ENCODE measurements at places on chromosomes 4 and X.
A peak's percentile ranks its signal among the peaks of the same experiment; 100 is the strongest.

DNA sequence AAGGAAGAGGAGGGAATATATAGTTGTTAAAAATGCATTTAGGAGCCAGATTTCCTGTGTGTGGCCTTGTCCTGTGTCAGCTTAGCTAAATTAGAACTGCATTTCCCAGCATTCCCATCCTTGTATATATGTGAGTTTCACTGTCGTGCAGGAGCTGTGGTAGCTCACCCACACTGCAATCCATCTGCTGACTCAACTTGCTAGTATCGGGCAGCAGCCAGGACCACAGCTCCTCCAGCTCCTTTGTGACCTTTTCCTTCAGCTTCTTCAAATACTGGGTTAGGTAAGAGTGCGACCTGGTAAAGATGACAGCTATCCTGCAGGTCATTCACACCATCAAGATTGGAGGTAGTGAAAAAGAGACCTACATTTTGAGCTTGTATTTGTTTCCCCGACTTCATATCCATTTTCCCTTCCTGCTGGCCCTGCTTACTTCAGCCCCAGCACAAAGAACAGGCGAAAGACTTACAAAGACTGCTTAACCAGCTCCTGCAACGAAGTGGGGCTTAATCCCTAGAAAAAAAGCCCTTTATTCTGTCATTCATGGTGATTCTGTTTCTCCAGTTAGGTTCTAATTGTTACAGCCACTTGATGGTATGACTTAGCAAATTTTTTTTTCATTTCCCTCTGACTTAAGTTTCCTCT lies 11.4 kb downstream of the ASIC5 start:
- peak; percentile 9 for DNase-seq

DNA sequence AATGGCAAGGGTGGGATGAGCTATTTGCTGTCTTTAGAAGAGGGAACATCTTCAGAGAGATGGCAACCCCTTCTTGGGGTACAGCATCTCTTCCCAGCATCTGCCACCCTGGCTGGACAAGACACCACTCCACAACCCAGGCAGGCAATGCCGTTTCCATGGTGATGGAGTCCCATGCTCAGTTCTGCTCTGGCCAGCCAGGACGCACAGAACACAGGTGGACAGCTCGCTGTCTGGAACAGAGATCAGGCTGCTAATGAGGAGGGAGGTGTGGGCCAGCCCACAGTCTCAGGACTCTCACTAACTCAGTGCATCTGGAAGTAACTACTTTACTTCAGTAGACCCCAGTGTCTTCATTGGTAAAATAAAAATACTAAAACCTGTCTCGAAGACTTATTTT lies 321.0 kb upstream of the CPEB2 start:
- DNase-seq, result no peak

GRCh38 chr4:25672756-25673155 lies 17.1 kb downstream of the SLC34A2 start:
- DNase-seq, result no peak

DNA sequence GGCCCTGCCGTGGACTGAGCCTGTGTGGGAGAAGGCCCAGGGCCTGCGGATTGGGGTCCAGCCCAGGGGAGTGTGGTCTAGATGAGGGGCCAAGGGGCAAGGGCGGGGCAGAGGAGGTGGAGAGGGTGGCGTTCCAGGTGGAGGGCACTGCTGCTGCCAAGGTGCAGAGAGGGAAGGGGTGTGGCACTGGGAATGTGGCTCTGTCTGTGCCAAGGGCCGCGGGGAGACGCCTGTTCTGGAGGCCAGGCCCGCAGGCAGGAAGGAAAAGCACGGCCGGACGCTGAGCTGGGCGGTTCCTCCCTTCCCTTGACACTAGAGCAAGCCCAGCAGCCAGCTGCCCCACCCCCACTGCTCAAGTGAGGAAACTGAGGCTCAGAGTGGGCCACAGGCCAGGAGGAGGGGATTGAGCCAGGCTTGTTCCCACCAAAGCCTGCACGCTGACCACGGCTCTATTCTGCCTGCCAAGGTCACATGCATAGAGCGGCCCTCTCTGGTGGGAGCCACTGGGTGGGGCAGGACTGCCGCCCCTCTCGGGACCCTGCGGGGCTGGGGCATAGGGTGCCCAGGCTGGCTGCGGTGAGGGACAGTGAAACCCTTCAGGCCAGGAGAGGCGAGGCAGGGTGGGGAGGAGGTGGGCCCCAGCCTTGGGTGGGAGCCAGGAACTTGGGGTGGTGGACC lies 13.0 kb downstream of the SH3BP2 start:
- DNase-seq, result no peak

- DNase-seq, result peak; percentile 6
Observed at GRCh38 chrX:41720125-41720779, 3.7 kb upstream of the GPR82 start.

GRCh38 chrX:118565853-118566252 lies 70.2 kb downstream of the DOCK11 start:
- no peak for DNase-seq

GRCh38 chrX:40943093-40943641 lies 142.1 kb upstream of the USP9X start:
- no peak for DNase-seq

- DNase-seq, result no peak
Observed at GRCh38 chrX:108270280-108270679, 167.9 kb downstream of the COL4A6 start.

DNA sequence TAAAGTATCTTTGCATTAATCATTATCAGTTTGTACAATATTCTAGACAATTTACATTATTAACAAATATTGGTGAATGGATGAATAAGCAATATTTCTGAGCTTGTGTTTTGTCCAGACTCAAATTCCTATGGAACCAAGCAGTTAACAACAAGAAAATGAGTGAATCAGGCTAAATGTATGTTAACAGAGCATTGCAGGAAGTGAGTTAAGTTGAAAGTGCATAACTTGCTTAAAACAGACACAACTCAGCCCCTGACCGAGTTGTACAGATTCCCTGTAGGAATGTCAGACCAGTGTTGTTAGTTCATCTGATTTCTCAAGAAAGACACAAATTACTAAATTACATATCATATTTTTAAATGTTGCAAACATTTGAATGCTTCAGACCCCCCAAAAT lies 23.7 kb upstream of the CSN1S1 start:
- peak; percentile 39 for DNase-seq

DNA sequence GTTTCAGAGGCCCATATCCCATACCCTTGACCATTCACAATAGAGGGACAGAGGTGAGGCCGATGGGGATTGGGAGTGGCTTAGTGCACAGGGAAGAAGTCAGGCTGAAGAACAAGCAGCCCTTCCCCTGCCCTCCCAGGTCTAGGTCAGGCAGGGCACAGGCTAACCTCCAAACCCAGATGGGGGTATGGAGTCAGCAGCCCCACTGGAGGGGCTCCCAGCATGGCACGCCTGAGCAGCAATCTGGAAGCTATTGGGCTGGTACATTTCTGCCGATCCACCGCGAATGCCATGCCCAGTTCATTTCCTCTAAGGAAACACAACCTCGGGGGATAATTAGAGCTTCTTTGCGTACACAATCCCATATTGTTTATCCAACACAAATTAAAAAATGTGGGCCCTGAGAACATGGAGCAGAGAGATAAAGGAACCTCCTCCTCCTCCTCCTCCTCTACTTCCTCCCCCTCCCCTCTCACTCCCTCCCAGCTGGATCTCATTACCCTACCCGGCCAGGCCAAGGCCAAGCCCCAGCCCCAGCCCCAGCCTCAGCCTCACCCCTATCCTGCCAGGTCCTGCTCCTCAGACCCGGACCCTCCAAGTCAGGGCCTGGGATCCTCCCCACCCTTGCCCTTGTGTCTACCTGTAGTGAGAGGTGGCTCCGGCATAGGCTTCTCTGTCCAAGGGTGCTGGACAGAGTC lies 83.0 kb downstream of the PJA1 start:
- no peak for DNase-seq

DNA sequence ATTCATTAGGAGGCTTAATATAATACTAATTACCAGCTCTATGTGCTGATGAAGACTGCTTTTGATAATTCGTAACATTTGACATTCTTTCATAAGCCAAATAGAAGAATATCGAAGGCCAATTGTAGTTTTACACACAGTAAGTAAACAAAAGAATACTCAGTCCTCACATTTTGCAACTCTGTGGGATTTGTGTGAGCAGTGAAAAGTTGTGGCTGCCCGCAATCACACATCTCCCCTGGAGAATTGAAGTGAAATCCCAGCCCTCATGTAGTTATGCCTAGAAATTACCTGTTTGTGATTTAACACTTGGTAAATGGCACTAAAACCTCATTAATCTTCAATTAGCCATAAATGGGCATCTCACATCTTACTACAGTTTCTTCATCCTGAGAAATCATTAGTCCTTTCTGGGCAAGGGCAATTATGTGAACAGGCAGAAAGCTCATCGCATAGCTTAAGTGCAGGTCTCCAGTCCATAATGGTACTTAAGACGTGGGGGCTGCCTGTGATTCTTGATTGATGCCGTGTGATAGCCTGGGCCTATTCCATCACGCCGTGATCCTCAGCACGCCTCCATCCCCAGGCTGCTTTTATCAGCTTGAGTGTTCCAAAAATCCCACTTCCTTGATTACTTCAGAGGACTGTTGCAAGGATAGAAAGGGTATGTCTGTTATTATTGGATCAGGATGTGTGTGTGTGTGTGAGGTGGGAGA lies 97.9 kb upstream of the METTL14 start:
- DNase-seq, result no peak

DNA sequence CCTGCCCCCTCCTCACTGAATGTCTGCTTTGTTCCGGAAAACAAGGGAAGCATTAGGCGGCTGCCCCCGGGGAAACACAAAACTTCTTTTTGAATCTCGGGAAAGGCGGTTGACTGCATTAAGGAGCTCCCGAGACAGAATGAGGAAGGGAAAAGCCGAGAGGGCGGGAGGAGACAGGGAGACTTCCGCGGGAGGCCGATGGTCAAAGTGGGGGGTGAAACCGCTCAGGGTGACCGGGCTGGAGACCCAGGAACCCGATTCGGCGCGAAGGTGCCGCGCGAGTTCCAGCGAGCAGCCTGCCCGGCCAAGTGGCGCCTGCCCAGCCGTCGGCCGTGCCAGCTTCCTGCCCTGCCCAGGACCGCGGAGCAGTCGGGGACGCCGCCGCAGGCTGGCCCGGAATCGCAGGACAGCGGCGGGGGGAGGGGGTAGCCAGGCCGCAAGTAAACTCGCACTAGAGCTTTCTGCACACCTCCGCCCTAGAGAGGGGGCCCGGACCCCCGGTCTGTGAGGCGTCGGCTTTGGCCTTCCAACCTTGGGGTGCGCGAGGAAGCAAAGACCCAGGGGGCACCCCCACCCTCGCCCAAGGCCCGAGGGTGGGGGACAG lies 55.1 kb upstream of the BCOR start:
- no peak for DNase-seq

GRCh38 chrX:154313147-154313546 lies 17.6 kb downstream of the TKTL1 start:
- DNase-seq, result no peak

DNA sequence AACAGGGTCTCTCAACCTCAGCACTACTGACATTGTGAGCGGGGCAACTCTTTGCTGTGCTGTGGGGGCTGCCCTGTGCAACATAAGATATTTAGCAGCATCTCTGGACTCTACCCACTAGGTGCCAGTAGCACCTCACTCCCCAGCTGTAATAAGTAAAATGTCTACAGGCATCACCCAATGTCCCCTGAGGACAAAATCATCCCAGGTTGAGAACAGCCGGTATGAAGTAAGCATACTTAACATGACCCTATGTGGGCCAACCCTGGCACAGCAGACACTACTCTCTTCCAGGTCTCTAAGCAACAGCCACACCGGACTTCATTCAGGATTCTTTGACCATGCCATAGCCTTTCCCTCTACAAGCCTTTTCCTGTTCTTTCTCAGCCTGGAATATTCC lies 10.5 kb upstream of the MGST2 start:
- peak; percentile 47 for DNase-seq

- DNase-seq, result no peak
Observed at GRCh38 chr4:100311181-100311580, 120.9 kb upstream of the DDIT4L start.

GRCh38 chr4:10455133-10455532 lies 2.1 kb downstream of the ZNF518B start:
- DNase-seq, result no peak
